ENCODE measurements at places on chromosomes 13 and 19.

- DNase-seq: no peak
Observed at GRCh38 chr19:39264306-39265290, 3.6 kb upstream of the IFNL2 start.

- no peak for DNase-seq
Observed at GRCh38 chr13:41382431-41382830, 71.4 kb downstream of the NAA16 start.

GRCh38 chr13:33825083-33825482 is 7.1 kb downstream of the RFC3 start:
- DNase-seq: no peak

DNA sequence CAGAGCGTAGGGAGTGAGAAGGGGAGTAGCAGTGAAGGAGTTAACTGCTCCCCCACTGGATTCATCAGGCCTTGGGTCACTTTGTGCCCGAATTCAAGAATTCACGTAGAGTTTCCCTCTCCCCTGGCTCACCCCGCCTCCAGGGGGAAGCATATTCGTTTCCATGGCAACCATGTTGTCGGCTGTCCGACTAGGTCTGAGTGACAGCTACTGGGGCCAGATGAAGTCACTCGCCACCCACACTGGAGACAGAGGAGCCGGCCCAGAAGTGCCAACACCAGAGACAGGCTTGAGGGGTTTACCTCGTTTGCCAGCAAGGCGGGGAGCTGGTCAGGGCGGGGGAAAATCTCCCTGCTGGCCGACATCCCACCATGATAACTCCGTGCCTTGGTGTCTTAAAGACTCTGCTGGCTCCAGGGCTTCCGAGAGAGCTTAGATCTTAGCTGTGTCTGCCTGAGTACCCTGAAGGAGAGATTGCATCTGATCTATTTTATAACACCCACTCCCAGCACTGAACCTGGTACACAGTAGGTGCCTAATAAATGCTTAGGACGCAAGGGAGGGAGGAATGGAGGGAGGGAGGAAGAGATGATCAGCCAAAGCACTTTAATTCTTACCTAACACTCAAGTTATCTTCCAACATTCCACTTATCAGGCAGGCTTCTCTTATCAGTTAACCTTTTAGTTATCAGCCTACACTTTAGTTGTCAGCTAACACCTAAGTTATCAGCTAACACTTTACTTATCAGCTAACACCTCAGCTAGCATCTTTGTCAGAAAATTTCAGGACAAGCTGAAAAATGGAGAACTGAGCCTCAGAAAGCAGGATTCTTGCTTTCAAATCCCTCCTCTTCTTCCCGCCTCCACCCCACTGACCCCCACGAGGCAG is 57.2 kb upstream of the ZNRF4 start:
- DNase-seq: no peak

DNA sequence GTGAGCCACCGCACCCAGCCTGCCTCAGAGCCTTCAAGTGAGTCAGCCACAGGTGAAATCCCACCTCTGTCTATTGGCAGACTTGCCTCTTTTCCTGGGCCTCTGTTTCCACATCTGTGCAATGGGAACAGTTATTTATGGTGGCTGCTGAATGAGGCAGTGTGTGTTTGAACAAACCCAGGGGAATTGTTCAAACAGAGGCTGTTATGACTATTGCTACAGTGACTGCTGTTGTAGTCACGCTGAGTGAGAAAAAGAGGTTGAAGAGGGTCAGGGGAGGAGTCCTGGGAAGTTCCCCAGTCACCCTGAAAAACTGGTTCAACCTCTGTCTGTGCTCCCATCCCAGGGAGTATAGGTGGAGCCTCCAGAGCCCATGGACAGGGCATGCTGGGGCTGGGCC is at the start of gene CEACAM19:
TSS of gene CEACAM19 (plus strand) at position 83 of the 400 bp plus-strand sequence. CDS start 450 bp downstream, outside the sequence.
- no peak for DNase-seq

DNA sequence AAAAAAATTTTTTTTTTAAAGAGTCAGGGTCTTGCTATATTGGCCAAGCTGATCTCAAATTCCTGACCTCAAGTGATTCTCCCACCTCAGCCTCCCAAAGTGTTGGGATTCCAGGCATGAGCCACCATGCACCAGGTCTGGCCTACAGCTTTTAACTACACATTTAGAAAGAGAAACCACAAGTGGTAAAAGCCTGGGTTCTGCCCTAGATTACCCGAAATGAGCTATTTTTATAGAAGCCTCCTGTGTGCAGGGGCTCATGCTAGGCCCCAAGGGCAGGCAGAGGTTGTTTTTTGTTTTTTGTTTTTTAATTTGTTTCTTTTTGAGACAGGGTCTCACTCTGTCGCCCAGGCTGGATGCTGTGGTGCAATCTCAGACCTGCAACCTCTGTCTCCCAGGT is 14.0 kb upstream of the MYADM start:
- no peak for DNase-seq

- no peak for DNase-seq
Observed at GRCh38 chr19:36120984-36121358, 5.7 kb downstream of the TBCB start.

- DNase-seq: no peak
Observed at GRCh38 chr13:32940601-32941000, 75.6 kb upstream of the KL start.

GRCh38 chr19:19149435-19149834 is 11.2 kb upstream of the TMEM161A start:
- no peak for DNase-seq
